ENCODE measurements at places on chromosomes 13 and 19.
A peak's percentile ranks its signal among the peaks of the same experiment; 100 is the strongest.

GRCh38 chr13:32075170-32075851 is 43.7 kb downstream of the FRY start:
- no peak for DNase-seq

- no peak for DNase-seq
Observed at GRCh38 chr13:22050951-22051563, 380.2 kb downstream of the FGF9 start.

GRCh38 chr19:36009633-36010379 is 1.2 kb upstream of the SYNE4 start:
- DNase-seq: no peak

DNA sequence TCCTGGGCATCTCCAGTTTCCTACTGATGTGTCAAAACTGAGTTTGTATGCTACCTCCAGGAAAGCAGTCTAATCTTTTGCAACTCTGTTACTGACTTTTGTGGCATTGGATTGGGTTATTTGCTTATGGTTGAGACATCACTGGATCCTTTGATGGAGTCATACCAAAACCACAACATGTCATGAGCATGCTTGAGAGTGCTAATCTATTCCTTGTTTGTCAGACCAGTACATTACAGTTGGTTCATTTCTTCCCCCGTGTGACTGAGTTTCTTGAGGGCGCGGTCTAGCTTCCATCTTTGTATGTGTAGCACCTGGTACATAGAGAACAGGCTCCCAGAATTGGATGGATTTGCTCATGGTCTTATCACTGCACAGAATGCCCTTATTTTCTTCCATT is 43.2 kb downstream of the SUGT1 start:
- DNase-seq: peak; percentile 3

DNA sequence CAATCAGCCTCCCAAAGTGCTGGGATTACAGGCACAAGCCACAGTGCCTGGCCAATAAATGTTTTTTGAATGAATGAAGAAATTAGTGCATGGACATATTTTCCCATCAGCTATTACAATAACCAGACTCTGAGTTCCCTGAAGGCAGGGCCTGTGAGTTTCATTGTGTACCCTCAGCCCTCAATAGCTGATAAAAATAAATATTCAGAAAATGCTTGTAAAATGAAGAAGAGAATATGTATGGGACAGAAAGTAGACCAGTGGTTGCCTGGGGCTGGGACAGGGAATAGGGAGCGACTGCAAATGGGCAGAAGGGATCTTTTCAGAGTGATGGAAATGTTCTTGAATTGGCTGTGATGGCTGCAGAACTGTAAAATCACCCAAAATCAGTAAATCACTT is 28.8 kb downstream of the NUMBL start:
- no peak for DNase-seq

GRCh38 chr19:45643927-45644771 is 5.0 kb upstream of the EML2 start:
- DNase-seq: no peak

- DNase-seq: no peak
Observed at GRCh38 chr13:27018344-27018861, 153.2 kb downstream of the USP12 start.

DNA sequence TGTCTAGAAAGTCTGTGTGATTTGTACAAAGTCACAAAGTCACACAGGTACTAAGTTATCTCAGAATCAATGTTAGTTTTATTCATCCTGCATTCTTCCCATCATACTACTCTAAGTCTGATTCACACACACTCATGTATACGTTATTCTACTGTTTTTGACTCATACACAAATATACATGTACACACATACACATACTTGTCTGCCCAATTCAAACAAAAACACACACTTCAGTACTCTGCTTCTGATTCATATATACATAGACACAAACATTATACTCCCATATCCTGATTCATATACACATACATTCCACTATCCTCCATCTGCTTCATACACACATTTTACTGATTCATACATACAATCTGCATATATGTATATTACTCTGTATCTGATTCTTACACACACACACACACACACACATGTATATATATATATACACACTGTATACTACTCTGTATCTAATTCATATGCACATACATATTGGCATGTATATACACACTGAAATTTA is 69.3 kb downstream of the KLF12 start:
- DNase-seq: no peak

DNA sequence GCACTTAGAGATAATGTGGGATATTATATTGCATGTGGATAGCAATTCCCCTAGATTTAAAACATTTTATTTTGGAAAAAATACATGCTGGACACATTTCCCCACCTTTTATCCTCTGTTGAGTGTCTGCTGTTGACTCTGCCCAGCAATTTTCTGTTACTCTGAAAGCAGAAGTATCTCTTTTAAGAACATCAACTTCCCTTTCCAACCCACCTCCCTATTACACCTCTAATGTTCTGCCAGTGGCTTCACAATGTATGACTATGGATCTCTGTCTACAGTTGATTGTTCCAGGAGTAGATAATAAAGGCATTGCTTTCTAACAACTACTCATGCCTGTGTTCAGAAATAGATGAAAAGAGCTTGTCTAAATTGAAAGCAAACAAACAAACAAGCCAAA is 754.8 kb upstream of the SLITRK6 start:
- no peak for DNase-seq

- no peak for DNase-seq
Observed at GRCh38 chr13:36841391-36841790, 22.4 kb downstream of the RFXAP start.

GRCh38 chr19:54312436-54313377 is at the start of gene LILRA5:
Gene LILRA5, minus strand, starts transcription at chr19:54313166. Its CDS starts 147 bp downstream, at chr19:54313019.
- DNase-seq: no peak

- DNase-seq: no peak
Observed at GRCh38 chr13:29589234-29589633, 6.3 kb downstream of the SLC7A1 start.

DNA sequence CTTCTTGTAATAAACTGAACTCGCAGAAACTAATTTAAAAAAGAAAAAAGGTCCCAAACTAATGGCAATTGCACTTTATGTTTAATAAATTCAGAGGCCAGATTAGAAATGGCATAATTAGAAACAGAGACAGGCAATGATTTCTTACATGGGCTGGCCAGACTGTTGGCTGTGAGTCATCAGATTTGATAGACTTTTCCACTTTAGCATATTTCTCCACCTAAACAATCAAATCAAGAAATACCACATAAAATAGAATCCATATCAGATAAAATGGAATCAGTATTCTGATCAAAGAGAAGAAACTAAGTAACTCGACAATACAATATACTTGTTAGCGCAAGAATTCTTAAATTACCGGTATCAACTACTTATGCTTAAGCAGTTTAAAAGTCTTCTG is 29.0 kb downstream of the EXOSC8 start:
- DNase-seq: no peak

DNA sequence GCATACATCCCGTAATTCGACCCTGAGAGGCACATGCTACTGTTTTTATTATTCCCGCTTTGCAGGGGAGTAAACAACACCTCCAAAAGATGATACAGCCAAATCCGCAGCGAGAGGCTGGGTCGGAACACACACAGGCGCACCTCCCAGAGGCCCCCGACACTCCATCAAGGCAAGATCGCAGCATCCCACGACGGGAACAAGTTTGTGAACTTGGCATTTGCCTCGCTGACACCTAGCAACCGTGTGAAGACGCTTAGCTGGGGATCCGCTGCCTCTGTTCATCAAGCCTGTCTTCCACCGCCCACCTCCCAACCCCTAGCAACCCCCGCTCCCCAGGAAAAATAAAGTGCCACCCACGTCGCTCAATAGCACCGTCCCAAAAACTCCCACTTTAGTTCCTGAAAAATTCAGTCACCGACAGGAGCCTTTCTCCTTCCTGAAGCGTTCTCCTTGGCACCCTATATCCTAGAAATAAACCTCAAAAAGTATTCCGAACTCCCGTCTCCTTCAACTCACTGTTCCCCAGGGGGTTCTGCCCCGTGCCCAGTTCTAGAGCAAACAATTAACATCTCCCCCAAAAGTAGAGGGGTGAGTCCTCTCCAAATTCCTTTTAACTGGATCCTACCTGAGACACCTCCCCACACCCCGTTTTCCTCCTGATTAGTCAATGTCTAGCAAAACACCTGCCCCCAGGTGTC is 1.7 kb downstream of the GNG7 start:
- no peak for DNase-seq

DNA sequence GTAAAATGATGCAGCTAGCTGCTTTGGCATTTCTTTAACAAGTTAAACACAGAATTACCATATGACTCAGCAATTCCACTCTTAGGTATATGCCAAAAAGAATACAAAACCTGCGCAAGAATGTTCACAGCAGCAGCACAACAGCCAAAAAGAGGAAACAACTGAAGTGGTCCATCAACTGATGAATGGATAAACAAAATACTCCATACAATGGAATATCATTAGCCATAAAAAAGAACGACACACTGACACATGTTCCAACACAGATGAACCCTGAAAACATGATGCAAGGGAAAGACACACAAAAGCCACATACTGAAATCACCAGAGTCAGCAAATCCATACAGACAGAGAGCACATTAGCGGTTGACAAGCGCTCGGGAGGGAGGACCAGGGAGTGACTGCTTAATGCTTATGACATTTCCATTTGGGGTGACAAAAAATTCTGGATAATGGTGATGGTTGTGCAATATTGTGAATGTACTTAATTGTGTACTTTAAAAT is 3.0 kb downstream of the PCID2 start:
- DNase-seq: no peak

- DNase-seq: no peak
Observed at GRCh38 chr13:78875792-78876580, 217.0 kb upstream of the OBI1 start.

DNA sequence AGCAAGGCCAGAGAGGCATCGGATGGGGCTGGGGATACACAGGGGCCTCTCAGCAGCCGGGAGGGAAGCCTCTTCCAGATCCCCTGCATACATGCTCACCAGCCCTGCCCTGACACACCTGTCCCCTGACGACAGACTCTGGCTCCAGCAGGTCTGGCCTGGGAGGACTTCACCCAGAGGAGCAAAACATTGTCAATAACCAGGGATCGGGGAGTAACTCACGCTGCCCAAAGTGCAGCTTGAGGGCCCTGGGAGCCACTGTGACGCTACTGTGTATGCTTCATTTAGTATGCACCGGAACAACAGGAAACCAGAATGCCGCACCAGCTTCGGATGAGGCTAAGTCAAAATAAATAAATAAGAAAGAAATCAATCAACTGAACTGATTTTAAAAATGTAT is 12.4 kb upstream of the CD22 start:
- DNase-seq: no peak

All from GM12878 (cell line).